ENCODE measurements at places on chromosomes 13 and 19.

GRCh38 chr13:92303428-92303827 lies 905.0 kb downstream of the GPC5 start:
- DNase-seq = no peak

DNA sequence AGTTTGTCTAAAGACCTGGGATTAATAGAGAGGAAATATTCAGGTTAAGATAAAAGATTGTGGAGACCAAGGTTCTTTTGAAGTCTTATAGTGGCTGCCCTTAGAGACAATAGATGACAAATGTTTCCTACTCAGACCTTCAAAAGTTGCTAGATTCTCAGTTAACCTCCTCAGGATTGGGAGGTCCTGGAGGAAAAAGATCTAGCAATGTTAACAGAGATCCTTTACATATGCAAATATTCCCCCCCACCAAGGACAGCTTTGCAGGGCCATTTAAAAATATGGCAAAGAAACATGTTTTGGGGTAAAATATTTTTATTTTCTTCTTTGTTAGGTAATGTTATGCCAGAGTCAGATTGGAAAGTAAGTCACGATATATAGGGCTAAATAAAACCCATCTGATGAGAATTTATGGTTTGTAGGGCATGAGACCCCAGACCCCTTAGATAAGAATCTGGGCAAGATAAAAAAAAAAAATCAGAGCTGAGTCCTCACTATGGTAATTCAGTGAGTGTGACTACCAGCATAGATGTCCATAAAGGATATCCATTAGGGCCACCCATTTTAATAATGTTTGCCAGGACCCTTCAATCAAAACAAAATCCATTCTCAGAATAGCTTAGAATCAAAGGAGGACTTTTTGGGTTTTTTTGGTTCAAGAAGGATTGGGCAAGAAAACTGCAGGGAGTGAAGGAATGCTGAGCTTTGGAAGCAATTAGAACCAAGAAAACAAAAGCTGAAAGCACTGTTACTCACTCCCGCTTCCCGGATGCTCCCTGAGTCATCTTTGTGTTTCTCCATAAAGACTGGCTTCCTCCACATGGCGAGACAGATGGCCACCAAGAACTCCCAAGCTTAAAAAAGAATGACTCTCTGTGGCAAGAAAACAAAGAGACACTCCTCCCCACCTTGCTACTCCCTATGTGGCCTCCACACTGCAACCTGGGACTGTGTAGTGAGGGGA lies 28.2 kb downstream of the VSTM1 start:
- no peak for DNase-seq

DNA sequence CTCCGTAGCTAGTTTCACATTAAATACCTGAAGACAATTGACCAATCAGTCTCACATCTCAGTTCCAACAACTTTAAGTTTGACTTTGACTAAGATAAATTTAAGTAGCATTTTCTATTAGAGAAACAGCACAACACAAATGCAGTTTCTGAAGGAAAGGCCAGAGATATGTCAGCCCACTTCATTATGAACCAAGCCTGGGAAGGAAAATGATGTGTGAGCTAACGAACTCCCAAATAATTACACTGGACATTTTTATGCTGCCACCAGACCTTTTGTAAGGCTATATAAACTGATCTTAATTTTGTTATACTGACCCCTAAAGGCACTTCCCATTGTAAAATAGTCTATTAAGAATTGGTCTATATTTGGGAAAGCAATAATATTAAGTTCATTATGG lies 57.9 kb upstream of the DACH1 start:
- DNase-seq = no peak

DNA sequence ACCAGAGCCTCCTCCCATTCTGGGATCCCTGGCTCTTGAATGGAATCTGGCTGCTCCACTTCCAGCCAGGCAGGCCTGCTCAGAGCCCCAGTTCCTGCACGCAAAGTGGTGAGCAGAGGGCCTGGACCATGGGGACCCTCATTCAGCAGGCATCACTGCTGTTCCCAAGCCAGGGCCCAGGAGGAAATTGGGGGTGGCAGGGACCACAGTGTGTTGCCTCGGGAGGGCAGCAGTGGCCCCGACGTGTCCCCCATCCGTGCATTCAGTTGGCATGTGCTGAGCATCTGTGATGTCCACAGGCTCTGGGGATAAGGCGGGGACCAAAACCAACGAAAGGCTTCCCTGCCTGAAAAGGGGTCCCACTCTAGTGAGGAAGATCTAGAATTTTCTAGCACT lies 11.2 kb downstream of the CCDC97 start:
- no peak for DNase-seq

- no peak for DNase-seq
Measured at GRCh38 chr19:17246681-17247425, 1.1 kb upstream of the NR2F6 start.

DNA sequence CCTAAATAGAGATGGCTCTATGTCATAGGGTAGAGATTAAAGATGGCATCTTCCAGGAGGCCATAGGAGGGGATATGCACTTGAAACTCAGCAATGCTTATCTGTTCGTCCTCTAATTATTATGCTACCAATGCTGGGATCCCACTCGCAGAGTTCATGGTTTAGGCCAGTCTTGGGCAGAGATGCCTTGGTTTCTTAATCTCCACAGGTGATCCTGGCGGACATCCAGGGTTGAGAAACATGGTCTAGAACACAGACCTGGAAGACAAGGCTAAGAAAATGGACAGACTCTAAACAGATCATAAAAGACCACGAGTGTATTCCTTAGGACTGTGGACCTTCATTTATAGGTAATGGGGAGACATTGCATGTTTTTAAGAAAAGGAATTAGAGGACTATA lies 70.0 kb upstream of the IRS2 start:
- no peak for DNase-seq

DNA sequence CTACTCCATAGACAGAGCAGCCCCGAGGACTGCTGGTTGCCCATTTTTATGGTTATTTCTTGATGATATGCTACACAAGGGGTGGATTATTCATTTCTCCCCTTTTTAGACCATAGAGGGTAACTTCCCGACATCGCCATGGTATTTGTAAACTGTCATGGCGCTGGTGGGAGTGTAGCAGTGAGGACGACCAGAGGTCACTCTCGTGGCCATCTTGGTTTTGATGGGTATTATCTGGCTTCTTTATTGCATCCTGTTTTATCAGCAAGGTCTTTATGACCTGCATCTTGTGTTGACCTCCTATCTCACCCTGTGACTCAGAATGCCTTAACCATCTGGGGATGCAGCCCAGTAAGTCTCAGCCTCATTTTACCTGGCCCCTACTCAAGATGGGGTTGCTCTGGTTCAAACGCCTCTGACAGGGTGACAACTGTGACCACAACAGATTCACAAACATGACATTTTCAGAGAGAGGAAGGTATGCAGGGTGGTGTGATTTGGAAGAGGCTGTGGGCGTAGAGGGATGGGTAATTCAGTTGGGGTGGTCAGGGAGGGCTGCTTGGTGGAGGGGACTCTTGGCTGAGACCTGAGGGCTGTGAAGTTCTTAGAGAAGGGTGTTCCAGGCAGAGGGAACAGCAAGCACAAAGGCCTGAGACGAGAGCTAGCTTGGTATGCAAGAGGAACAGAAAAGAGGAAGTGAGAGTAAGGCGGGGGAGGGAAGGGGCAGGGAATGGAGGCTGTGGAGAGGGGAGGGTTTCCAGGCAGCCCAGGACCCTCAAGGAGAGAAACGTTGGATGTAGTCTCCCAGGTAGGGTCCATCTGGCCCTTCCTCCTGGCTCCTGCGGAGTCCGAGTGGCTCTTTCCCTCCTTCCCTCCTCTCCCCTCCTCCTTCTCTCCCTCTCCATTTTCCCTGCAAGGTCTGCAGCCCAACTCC lies 23.5 kb downstream of the FAM187B start:
- no peak for DNase-seq
